T-helper 17 cell (primary cell): ENCODE measurements at places on chromosomes 16 and 17. TPM values are rescaled to one million over a fixed set of nuclear protein-coding genes. Genes with fewer than 3 reads are reported as not detected.

GRCh38 chr17:4711661-4712181 lies 1.3 kb downstream of the ARRB2 start:
- peaks cover 37% of the 10 kb centered on the region for H3K4me1 ChIP-seq
- H3K27me3 ChIP-seq, result no peaks in the 10 kb centered on the region
- H3K36me3 ChIP-seq, result no peaks in the 10 kb centered on the region
- peak overlapping the region; percentile 91 for H3K4me3 ChIP-seq

DNA sequence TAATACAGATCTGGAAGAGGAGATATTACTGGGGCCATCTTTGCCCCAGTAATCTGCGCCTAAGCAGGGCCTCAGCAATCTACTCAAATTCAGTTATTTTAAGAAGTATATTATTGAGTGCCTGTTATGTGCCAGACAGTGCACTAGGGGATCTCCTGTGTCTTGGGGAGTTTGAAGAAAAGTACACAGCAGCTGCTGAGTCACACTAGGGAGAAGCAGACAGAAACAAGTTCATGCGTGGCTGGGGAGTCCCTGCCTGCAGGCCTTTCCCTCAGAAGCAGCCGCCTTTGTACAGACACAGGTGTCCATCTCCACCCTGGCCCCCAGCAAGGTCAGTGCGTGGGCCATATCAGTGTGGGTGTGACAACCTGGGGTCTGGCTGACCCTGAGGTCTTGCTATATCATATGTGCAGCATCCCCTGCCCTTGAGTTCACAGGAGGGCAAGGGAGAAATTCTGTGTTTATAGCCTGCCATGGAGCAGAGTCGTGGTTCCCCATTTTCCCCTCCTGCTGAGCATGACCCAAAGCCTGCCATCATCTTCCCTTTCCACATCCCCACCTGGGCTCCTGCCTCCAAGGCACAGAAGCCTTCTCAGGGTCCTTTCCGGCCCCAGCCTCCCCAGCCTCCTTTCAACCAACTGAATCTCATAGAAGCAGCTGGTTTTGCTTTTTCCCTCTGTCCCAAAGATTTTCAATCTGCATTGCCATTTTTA lies 229.9 kb upstream of the SDK2 start:
- peaks cover 17% of the 10 kb centered on the region for H3K27me3 ChIP-seq
- no peak for DNase-seq
- no peak overlapping the region for H3K27ac ChIP-seq
- H3K4me1 ChIP-seq, result peaks cover 8% of the 10 kb centered on the region
- H3K4me3 ChIP-seq, result no peak overlapping the region
- peaks cover 2% of the 10 kb centered on the region for H3K36me3 ChIP-seq

DNA sequence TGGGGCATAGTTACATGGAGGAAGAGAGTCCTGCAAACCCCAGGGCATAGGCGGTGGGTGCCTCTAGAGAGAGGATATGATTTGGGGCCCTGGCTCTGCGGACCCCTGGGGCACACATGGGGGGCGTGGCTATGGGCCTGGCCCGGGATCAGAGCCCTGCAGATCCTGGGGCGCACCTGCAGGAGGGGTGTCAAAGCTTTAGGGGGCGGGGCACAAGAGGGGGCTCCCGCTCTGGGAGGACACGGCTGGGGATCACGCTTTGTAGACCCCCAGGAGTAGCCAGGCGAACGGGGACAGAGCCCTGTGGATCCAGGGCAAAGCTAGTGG lies 497 bp downstream of the BCL7C start:
- H3K27me3 ChIP-seq, result no peaks in the 10 kb centered on the region
- peak overlapping the region; percentile 96 for H3K4me3 ChIP-seq
- H3K4me1 ChIP-seq, result peaks cover 27% of the 10 kb centered on the region
- H3K27ac ChIP-seq, result peak overlapping the region; percentile 62
- H3K36me3 ChIP-seq, result peaks cover 5% of the 10 kb centered on the region
- no peak for DNase-seq

- no peak for DNase-seq
- H3K27ac ChIP-seq, result peak overlapping the region; percentile 6
- no peak overlapping the region for H3K4me3 ChIP-seq
- no peaks in the 10 kb centered on the region for H3K36me3 ChIP-seq
Observed at GRCh38 chr16:49466529-49466831, 92.9 kb downstream of the C16orf78 start.

- H3K27ac ChIP-seq, result no peak overlapping the region
- H3K4me1 ChIP-seq, result peaks cover 15% of the 10 kb centered on the region
- no peaks in the 10 kb centered on the region for H3K27me3 ChIP-seq
- peaks cover 12% of the 10 kb centered on the region for H3K36me3 ChIP-seq
Observed at GRCh38 chr17:57627591-57627990, 117.5 kb downstream of the CCDC182 start.

DNA sequence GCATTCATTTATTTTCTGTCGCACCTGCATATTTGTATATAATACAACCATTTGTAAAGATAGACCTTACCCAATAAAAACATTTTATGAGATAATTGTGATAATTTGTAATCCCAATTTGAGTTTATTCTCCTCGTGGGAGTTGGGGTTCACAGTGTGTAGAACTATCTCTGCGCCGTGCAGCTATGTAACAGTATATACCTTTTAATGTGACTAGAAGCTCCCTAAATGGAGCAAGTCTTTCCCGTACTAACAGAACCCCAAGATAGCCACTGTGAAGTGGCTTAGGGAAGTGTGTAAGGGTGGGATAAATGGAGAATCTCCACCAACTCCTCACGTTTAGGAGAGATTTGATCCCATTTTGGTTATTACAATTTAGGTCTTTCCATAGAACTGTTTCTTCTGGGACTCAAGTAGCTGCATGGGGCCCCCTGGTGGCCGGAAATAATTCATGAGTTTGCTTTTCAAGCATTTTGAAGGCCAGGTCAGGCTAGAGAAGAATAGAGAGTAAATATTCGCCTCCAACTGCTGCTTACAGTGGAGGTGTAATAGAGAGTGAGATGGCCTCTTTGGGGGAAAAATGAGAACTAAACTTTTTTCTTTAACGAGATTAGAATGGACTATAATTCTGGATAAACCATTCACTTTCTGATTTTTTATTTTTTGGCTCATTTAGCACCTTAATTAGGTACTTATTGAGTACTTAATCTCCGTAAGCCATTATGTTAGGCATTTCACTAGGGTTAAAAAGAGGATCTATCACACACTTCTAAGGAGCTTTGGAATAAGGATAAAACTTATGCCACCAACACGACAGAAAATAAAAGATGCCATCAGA lies 4.5 kb downstream of the TMEM100 start:
- peak; percentile 33 for DNase-seq
- peaks cover 5% of the 10 kb centered on the region for H3K4me1 ChIP-seq
- H3K27me3 ChIP-seq, result peaks cover 41% of the 10 kb centered on the region
- H3K4me3 ChIP-seq, result no peak overlapping the region
- H3K36me3 ChIP-seq, result no peaks in the 10 kb centered on the region

DNA sequence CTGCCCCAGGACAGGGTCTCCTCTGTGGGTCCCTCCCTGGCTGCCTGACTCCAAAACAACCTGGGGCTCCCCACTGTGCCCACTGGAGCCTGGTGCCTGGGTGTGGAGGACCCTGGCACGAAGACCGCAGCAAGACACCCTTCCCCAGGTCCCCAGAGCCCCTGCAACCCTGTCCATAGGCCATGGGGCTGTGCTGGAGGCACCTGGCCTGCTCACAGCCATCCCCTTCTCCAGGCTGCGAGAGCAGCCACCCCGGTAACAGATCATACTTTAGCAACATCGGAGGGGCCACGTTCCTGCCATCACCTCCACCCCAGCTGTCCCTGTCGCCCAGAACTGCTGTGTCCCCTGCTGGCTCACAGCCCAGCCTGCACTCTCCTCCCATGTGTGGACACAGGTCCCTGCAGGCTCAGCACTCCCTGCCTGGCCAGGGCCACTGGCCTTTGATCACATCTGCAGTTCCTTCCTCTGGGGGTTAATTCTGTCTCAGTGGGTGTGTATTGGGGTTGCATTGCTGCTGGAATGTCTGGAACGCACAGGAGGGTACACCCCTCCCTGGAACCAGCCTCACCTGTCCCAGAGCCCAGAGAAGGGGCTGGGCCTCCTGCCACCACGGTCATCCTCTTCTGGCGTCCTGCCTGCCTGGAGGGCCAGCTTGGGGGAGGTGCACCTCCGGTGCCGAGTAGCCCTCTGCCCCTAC lies 12.2 kb downstream of the PPL start:
- H3K4me3 ChIP-seq, result no peak overlapping the region
- no peak overlapping the region for H3K27ac ChIP-seq
- H3K4me1 ChIP-seq, result peaks cover 2% of the 10 kb centered on the region

IGFALS gene
- total RNA-seq, result 0.25 TPM

TEX14 gene
- total RNA-seq, result 0.42 TPM

SEZ6 gene
- total RNA-seq, result 0.47 TPM
